SK-N-DZ (cell line): ENCODE measurements at places on chromosomes 5 and 9.

DNA sequence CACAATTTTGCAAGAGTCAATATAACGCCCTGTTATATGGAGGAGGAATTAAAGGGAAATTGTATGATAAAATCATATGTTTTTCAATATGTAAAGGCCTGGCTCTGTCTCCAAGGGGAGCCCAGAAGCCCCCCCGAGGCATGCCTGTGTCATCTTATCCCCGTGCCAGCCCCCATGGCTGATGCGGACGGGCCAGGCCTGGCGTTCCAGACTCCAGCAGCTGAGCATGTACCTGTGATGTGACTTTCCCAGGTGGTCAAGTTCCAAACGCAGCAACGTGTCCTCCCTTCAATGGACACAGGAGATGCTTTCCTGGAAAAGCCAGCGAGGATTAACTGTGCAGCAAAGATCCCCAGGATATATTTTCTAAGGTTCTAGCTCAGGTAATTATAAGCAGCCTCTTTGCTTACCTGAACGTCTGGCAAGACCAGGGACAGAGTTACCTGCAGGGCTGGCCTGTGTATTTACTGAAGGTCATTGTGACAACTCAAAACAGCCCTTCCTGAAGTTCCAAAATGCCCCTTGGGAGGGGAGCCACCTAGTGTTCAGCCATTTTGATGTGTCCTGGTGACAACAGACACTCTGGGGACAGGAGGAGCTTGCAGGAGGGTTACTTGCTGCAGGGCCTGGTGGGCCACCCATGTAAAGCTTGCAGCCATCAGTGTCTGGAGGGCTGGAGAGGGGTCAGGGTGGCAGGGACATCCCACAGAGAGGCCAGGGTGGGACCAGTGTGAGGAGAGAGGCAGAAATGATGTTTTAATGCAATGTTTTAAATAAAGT, 53.3 kb upstream of the RNU6ATAC start:
- peak; percentile 52 for DNase-seq

DNA sequence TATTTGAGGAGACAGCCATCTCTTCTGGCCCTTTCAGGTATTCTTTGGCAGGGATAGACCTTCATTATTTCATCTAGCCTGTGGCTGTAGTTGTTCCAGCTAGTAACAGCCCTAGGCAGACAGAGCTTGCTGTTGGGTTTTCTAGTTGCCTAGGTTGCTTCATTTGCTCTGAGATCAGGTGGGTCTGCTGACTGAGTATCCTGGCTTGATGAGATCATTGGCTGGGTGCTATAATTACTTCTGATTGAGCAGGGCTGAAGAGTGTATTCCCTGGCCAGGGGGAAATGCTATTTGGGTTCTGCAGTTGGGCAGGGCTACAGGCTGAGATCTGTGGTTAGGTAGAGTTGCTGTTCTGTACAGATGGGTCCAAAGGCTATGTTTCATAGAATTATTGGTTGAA, 456.1 kb downstream of the PSAT1 start:
- no peak for DNase-seq

DNA sequence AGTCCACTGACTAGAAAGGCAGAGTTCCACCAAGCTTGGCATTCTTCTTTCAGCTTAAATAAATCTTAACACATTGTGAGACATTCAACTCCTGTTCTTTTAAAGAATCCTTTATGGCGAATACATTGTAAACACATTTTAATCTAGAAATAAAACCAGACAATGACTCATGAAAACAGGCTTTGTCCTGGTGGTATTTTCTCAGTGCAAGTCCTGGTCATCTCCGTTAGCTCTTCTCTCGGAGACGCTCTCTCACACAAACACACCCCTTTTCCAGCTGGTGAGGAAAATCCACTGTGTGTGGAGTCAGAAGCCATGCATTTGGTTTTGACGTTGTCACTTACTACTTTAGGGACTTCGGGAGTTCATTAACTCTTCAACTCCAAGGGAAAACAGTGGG, 140.4 kb downstream of the AUH start:
- DNase-seq, result no peak

- no peak for DNase-seq
These were observed 764.9 kb downstream of the DNAH5 start for GRCh38 chr5:13179407-13180087.

GRCh38 chr9:93259490-93260262, 75.7 kb downstream of the WNK2 start:
- DNase-seq, result no peak

GRCh38 chr9:129311643-129312042, 133.6 kb upstream of the IER5L start:
- DNase-seq, result no peak

DNA sequence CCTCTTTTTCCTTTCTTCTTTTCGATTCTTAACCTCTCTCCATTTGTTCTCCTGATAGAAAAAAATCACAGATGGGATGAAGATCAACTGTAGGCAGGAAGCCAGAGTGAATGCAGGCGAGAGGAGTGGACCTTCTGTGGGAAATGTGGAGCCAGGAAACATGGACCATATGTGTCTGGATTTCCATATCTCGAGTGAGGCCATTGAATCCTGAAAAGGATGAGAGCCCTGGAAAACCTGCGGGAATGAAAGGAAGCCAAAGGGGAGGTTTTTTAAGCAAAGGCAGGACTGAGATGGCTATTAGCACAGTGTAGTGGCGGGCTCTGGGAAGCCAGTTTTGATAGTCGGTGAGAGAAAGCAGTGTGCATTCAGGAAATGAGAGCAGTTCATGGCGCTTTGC, 139.5 kb upstream of the C9orf72 start:
- DNase-seq, result no peak

DNA sequence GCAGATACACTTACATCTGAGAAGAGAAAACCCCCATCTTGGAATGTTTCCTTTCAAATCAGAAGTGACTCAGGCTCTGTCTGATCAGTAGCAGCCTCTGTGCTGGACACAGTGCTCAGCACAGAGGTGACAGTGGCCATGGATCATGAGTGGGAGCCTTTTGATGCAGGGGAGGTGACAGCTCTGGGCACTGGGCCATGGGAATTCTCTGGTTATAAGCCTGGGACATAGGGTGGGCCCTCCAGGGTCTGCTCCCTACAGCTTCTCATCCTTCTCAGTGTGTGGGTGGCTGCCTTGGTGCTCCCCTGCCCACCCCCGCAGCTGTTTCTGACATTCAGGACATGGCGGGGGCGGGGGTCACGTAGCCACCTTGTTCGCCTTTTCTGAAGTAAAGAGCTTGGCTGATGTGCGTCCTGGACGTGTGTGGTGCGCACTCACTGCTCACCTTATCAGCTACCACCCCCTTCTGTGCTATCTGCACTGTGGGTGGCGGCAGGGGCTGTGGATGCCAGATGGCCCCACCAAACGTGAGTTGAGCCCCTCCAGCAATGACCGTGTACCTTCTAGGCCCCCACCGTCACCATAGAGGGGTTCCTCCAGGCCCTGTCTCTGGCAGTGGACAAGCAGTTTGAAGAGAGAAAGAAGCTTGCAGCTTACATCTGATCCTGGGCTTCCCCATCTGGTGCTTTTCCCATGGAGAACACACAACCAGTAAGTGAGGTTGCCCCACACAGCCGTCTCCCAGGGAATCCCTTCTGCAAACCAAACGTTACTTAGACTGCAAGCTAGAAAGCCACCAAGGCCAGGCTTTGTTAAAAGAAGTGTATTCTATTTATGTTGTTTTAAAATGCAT, 24.0 kb downstream of the TRIP13 start:
- no peak for DNase-seq

DNA sequence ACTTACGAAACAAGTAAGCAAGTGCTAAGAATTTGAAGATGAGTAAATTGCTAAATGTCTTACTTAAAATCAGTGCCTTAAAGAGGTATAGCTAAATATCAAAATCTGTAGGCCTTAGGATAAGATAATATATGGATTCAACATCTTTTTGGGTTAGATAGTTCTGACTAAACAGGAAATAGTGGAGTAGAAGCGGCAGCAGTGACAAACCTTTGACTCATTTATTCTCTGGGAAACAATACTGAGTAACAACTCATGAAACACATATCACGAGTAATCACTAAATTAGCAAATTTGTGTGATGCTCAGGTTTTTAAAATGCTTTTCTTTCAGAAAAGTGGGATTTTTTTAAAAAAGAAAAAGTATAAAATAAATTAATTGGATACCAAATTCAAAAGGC, 762.1 kb upstream of the TYRP1 start:
- no peak for DNase-seq

DNA sequence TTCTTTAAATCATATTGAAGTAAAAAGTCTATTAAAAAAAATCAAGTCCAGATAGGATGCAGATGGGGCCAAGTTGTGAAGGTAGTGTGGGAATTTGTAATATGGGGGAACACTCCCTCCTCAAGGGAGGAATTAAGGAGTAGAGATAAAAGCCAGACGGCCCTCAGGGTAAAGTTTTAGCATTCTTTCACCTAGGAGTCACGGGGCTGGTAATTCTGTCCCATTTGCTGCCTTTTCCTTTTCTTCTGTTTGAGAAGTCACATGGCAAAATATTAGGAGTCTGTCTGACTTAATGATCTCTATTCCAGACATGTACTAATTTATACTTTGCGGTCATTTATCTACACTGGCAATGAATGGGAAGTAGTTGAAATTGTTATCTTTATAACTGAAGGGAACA, 61.9 kb downstream of the SNX24 start:
- DNase-seq, result no peak

- peak; percentile 40 for DNase-seq
These were observed 43.3 kb downstream of the ANKRD33B start for GRCh38 chr5:10607023-10607665.

DNA sequence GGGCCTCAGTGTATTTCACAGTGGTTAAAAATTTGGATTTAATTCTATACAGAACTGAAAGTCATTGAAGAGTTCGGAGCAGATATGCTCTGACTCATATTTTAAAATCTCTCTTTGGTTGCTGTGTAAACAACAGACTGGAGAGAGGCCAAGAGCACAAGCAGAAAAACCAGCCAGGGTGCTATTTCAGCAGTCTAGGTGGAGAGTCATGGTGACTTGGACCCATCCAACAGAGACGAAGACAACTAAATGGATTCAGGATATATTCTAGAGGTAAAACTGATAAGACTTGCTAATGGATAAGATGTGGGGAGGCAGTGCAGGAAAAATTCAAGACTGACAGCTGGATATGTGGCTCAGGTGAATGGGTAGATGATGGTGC, 168.9 kb downstream of the MAPKAP1 start:
- DNase-seq, result no peak

- DNase-seq, result no peak
These were observed 64.1 kb upstream of the RAD23B start for GRCh38 chr9:107218829-107219485.

DNA sequence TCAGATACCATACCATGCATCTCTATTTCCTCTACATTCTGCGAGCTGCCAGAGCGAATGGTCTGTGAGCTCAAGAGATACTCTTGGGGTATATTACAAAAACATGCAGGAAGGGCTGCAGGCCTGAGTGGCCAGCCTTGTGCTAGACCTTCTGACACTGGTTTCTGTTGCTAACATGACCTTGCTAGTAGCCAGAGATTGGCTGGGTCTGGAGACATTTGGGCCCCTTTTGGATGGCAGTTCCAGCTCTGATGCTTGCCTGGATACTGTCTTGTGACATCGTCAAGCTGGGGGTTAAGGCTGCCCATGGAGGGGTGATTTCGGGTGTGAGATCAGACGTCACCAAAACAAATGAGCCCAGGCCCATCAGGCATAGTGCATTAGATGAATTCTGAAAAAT, 56.1 kb upstream of the FSTL4 start:
- no peak for DNase-seq

- no peak for DNase-seq
These were observed 571.0 kb downstream of the PTPRD start for GRCh38 chr9:10041726-10042229.

DNA sequence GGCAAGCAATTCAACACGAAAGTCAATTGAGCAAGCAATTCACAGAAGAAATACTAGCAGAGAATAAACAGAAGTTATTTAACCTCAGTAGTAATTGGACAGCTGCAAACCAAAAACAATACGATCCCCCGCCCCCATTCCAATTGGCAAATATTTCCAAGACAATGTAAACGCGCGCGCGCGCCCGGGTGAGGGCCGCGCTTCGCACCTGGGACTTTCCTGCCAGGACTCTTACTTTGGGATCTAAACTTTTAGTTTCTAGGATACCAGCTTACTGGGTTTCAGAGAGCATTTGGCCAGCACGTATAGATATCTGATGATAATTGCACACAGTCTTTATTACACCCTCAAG, 8.6 kb downstream of the RUFY1 start:
- DNase-seq, result no peak

GRCh38 chr9:91496351-91496750, 72.7 kb upstream of the NFIL3 start:
- no peak for DNase-seq

GRCh38 chr9:18614651-18615050, 140.7 kb downstream of the ADAMTSL1 start:
- no peak for DNase-seq

DNA sequence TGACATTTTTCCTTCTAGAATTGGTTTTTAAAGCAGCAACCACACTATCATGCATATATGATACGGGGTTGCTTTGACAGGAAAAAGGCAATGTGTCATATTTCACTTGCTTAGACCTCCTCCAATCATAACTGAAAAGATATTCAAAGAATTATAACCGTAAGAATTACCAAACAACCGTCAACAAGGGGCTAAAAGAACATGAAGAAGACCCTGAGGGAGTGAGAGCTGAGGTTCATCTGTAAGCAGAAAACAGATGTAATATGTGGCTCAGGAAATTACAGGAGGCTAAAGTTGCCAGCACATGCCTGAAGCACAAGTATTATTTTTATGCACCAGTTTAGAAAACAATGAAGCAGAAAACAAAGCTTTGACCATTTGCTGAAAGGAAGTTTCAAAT, 78.9 kb downstream of the APBA1 start:
- no peak for DNase-seq
